Stimulated activated CD4-positive, alpha-beta T cell treated with anti-CD3 and anti-CD28 coated beads, Interleukin-2, amount 100 ng/mL, for 4 hours (primary cell): ENCODE measurements at places on chromosomes 4 and X.

DNA sequence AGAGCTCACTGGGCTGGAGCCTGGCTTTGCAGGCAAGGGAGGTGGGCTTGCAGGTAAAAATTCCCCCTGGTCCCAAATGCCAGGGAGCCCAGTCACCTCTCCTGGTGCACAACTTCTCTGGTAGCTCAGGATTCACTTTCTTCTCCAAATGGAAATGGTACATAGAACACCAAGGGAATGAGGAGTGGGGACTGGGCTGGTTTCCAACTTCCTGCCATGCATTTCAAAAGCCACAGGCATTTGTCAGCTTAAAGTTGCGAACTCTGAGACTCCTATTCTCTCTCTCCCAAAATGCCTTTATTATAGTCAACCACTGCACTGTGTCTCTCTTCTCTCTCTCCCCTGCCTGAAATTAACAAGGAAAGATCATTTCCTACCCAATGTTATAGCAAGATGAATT lies 177.3 kb downstream of the GRIA3 start:
- no peak for DNase-seq

- DNase-seq, result peak; percentile 80
Observed at GRCh38 chrX:129843459-129844306, at the start of gene ZDHHC9. Gene ZDHHC9 (minus strand): TSS chrX:129843886. CDS start chrX:129841945, 1,941 bp downstream.

- no peak for DNase-seq
Observed at GRCh38 chr4:184142121-184143000, 75.3 kb downstream of the ENPP6 start.

- no peak for DNase-seq
Observed at GRCh38 chr4:824461-825062, 1.4 kb downstream of the CPLX1 start.

DNA sequence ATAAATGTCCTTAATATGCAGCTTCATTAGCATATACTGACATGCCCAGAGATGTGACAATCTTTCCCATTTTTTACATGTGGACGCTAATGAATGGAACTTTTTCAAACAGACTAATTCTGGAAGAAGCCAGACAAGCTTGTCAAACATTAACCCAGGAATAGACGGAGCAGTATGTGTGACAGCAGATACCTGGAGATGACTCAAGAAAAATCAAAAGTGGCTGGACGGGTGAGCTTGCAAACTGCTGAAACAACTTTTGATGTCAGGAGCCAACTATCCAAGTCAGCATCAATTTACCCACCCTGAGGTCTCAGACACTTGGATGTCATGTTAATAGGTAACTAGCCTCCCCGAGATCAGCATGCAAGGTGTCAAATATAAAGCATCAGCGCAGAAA lies 183.0 kb downstream of the PACRGL start:
- DNase-seq, result no peak

GRCh38 chr4:31923634-31924033 lies 1203.5 kb downstream of the PCDH7 start:
- DNase-seq, result no peak

GRCh38 chr4:113221990-113222389 lies 172.5 kb downstream of the ANK2 start:
- no peak for DNase-seq

DNA sequence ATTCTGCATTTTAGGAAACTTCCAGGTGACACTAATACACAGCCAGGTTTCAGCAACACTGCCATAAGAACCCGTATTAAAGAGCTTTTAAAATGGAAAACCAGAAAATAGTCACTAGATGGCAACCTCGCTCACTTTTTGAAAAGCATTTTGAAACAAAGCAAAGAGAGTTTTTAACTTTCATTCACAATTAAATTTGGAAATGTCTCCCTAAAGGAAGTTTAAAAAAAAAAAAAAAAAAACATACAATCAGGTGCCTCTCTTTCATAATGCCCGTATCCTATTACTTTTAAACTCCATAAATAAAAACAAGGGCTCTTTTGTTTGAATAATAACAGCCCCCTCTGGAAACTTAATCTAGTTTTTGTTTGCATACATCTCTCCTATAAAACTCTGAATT lies 20.3 kb downstream of the MEPE start:
- no peak for DNase-seq

DNA sequence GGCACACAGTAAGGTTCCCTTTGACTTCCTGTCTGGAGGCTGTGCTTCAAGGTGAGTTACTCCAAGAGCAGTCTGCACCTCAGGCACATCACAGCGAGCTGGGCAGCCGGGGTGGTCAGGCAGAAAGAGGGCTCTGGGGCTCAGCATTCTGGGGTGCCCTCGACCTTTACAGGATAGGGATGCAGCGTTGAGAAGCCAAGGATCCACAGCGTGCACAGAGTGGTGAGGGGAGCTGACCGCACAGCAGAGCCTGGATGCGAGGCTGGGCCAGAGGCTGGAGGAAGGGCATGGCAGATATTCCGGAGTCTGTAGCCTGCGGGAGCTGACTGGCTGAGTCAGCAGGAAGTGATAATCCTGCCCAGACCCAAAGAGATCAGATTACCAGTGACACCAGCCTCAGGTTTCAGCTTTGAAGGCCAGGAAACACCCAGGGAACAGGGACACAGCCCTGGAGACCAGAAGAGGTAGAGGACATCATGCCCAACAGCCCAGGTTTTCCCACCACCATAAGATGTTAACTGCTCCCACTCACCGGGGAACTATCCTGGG lies 38.4 kb upstream of the PDLIM3 start:
- DNase-seq, result no peak

- no peak for DNase-seq
Observed at GRCh38 chr4:38940476-38940875, 72.9 kb downstream of the FAM114A1 start.

DNA sequence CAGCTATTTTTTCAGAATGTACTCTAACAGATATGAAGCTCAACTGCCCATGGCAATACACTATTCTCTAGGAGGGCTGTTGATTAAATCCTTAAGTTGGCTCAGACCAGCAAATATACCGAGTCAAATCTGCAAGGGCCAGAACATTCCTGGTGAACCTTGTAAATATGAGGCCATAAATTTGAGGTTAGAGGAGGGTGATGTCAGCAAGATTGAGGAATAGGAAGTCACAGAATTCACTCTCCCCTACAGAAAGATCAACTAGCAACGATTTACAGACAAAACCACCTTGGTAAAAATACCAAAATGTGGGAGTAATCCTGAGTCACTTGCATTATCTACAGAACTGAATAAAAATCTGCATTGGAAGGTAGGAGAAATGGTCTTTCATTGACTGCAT lies 399.3 kb downstream of the GPM6A start:
- no peak for DNase-seq

DNA sequence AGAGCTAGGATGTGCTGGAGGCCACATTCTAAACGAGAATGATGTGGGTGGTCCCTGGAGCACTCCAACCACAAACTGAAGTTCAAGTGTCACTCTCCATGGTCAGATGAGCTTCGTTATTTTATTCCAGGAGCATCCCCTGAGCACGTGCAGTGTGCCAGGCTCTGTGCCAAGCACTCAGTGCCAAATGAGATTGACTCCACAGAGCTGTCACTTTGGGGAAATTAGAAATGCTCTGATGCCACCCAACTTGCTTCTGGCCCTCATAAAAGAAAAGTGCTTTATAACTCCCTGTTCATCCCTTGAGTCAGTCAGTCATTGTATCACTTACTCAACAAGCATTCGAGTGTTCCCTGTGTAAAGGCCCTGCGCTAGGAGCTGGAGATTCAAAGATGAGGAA lies 91.2 kb downstream of the RTL5 start:
- no peak for DNase-seq
